ENCODE measurements at places on chromosomes 2 and 18. TPM values are rescaled to one million over a fixed set of nuclear protein-coding genes. Genes with fewer than 3 reads are reported as not detected.

The CDH19 gene
- total RNA-seq: 1.7 TPM

The COL4A3 gene
- total RNA-seq: 16.2 TPM

The NOL4 gene
- not detected for total RNA-seq

The AQP12B gene
- total RNA-seq: not detected

The IL36A gene
- total RNA-seq: not detected

The SKOR2 gene
- total RNA-seq: not detected

The CBLN2 gene
- total RNA-seq: not detected

The PPP1R1C gene
- total RNA-seq: 0.56 TPM

Data from aortic smooth muscle cell (primary cell).